ENCODE measurements at places on chromosomes 2 and 18.
A peak's percentile ranks its signal among the peaks of the same experiment; 100 is the strongest.

DNA sequence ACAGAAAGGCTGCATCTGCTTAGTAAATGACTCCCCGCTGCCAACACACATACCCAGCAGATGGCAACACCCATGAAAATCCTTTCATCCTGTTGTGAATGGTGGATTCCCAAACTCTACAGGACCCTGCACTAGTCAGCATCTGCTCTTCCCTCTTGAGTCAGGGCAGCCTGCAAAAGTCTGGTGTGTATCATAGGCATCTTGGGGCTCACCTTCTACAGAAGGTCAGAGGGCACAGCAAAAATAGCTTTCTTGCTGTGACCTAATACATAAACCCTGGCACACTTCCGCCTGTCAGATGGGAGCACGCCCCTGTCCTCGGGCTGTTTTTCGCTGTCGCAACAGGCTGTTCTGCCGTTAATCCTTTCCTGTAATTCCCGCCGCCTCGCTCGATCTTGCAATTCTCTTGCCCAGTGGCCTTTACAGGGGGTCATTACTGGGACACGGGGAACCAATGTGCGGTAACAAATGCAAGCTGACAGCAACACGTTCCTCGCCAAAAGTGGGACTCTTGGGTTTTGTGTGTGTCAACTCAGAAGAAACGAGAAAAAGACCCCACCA is 19.9 kb upstream of the SCYGR1 start:
- DNase-seq = no peak

DNA sequence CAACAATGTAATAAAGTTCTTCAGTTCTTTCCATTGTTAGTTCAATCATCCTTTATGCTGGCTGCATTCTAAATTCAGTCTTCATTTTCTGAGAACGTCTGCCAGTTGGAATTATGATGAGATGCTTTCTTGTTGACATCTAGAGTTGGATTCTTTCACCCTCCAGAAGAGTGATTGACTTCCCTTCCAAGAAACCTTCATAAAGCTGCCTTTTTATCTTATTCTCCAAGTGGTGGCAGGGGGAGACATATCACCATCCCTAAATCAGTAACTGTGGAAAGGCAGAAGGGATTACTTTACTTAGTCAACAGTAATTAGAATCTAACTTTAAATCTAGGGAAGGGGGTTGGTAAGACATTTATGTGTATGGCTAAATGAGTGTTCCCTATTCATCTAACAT is 86.8 kb upstream of the GULP1 start:
- no peak for DNase-seq

DNA sequence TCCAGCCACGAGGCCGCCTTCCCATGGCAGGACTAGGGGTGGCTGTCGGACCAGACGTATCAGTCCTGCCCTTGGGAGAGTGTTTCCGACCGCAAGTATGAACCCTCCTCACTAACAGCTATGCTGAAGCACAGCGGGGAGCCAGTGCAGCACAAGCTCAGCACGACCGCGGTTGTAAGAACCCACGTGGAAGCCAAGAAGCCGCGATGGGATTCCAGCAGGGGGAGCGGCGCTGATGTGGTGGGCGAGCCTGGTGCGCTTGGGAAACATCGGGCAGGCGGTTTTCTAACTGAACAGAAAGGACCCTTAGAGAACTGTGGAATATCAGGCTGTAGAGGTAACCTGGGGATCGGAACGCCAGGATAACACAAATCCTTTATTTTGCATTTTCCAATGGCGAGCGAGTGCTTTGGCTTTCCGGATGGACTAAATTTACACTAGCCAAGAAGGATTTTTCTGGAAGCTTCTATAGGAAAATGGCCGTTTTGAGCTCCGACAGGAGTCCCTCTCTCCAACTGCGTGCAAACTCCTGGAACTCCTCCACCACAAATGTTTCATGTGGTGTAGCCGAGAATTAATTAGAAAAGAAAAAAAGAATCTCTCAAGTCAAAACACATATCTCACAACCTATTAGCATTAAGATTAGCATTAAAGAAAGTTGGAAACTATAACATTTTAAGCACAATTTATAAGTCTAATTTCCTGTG is 132.0 kb upstream of the MYCN start:
- peak; percentile 60 for DNase-seq

DNA sequence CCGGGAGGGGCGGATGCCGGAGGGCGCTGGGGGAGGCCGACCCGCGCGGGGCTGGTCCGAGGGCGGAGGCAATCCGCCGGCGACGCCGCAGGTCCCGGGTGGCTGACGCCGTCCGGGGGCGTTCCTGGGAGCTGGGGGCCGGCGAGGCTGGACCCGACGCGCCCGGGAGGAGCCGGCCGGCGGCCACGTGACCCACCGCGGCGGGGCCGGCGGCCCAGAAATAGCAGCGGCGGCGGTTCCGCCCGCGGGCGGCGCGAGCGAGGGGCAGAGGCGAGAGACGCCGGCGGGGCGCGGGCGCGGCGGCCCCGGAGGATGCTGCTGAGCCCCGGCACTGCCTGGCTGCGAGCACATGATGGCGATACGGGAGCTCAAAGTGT is at the start of gene RAB31:
Gene RAB31 (plus strand): TSS at position 245 of the 377 bp plus-strand sequence. CDS start 105 bp downstream, at position 350.
- no peak for DNase-seq

GRCh38 chr2:47403609-47404193 is 745 bp downstream of the MSH2 start:
- DNase-seq = no peak

DNA sequence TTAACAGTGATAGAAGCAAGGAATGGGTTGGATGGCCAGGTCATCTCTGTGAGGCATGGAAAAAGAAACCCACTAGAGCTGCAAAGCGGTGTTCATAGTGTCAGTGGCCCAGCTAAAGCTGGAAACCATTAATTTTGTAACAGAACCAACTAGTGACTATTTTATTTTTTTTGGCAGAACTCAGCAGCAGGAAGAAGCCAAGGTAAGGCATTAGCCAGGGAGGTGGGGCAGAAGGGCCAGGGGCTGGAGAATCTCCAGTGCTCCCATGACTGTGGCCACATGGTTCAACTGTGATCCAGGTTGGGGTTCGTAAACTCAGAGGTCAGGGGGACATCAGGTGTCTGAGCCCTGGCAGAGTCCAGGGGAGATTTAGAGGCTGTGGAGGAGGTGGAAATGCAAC is 25.9 kb upstream of the YES1 start:
- DNase-seq = no peak

- no peak for DNase-seq
Observed at GRCh38 chr2:144343145-144343544, 176.8 kb downstream of the ZEB2 start.

- no peak for DNase-seq
Observed at GRCh38 chr2:27627963-27628766, 647 bp downstream of the CCDC121 start.

GRCh38 chr2:241157841-241158545 is 7.7 kb downstream of the PPP1R7 start:
- no peak for DNase-seq

DNA sequence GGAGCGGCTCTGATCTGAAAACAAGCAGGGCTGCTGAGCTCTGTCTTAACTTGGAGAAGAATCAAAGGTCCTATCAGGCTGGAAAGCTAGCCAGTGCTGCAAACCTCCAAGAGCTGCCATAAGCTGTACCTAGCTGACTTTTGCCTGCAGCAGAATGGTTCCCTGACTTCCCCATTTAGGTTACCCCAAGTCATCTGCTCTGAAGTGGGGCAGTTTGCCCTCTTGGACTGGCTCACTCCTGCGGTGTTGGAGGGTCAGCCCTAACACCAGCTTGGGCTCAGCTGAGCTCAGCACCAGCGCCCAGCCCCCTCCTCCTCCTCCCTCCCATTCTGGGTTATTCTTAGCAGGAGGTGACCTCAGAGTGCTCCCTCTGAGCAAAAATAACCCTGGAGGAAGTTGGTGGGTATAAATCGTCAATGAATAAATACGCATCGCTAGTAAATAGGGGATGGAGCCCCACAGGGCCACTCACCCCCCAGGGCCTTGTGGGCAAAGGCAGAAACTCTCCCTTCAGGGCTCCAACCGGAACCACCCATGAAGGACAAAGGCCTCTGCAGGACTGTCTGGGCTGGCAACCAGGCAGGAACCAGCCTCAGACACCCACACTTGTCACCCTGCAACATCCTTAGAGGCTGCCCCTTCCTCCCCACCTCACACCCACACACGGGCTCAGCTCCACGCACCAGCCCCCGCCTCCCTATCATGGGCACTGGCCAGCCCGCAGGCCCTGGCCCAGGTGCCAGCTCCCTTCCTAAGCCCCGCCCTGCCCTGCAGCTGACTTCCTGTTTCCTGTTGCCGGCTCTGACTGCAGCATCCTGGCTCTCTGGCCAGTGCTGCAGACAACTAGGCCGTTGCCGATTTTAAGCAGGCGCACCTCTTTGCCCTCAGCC is 46.9 kb downstream of the DNMT3A start:
- DNase-seq = peak; percentile 44

- no peak for DNase-seq
Observed at GRCh38 chr2:230422149-230422548, 6.1 kb downstream of the SP100 start.

- DNase-seq = no peak
Observed at GRCh38 chr2:126836761-126837679, 61.7 kb upstream of the TEX51 start.

DNA sequence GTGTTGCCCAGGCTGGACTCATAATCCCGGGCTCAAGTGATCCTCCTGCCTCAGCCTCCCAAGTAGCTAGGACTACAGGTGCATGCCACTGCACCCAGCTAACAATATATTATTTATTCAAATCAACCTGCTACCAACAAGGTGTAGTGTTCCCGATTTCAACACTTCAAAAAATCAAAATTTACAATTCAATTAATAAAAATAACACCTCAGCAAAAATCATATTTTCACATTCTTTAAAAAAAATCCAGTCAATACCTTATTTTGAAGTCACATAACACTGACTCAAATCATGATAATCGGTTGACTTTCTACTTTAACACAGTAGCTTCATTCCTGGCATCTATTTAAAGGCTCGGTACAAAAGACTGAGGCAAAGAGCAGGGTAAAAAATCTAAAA is 7.2 kb downstream of the GPR75 start:
- DNase-seq = no peak

- DNase-seq = no peak
Observed at GRCh38 chr2:144333143-144333555, 186.8 kb downstream of the ZEB2 start.

GRCh38 chr2:74597410-74597809 is 42.9 kb downstream of the DOK1 start:
- DNase-seq = no peak

DNA sequence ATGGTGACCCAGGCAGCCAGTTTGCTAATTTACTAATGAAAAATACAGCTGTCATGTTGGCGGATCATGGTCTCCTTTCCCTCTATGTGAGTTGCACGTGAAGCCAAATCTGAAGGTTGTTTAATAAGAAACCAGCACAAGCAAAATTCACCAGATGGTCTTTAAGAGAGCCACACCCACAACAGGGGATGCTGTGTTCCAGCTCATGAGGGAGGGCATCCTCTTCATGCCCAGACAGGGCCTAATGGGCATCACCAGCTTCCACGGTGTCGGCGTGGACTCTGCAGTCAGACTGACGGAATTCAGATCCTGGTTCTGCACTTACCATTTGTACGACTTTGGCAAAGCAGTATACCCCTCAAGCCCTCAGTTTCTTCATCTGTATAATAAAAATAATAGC is 39.9 kb downstream of the TMEM247 start:
- DNase-seq = no peak

- no peak for DNase-seq
Observed at GRCh38 chr2:34601561-34601960, 1002.5 kb upstream of the FAM98A start.

- DNase-seq = no peak
Observed at GRCh38 chr2:217484046-217484445, 518.7 kb downstream of the TNS1 start.

DNA sequence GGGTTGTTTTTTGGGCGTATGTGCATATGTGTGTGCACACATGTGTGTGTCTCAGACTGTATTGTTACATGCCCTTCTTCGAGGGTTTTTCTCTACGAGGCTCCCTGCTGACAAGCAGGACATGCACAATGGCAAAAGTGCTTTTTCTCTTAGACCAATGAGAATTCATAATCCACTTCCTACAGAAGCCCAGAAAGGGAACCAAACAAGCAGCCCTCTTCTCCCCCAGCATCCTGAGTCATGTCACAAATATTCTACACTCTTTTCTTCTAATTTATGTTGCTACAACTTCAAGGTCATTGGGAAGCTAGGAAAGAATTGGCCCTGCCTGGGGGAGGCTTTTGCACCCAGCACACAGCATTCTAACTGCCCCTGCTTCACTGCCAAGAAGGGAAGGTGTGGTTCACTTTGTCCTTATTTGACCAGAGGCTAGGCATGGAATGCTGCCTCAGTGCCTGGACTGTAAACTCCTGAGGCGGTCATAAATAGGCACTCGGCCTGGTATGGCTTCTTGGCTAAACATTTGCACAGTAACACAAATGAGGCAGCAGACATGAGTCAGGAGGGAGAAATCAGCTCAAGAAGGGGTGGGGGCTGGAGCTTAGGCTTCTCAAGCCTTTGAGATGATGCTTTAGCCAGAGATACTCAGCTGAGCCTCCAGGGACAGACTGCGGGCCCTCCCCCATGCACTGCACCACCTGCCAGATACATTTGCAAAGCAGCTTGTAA is 92.7 kb upstream of the KLF7 start:
- DNase-seq = no peak

GRCh38 chr18:48583573-48583972 is 44.7 kb downstream of the CTIF start:
- no peak for DNase-seq

DNA sequence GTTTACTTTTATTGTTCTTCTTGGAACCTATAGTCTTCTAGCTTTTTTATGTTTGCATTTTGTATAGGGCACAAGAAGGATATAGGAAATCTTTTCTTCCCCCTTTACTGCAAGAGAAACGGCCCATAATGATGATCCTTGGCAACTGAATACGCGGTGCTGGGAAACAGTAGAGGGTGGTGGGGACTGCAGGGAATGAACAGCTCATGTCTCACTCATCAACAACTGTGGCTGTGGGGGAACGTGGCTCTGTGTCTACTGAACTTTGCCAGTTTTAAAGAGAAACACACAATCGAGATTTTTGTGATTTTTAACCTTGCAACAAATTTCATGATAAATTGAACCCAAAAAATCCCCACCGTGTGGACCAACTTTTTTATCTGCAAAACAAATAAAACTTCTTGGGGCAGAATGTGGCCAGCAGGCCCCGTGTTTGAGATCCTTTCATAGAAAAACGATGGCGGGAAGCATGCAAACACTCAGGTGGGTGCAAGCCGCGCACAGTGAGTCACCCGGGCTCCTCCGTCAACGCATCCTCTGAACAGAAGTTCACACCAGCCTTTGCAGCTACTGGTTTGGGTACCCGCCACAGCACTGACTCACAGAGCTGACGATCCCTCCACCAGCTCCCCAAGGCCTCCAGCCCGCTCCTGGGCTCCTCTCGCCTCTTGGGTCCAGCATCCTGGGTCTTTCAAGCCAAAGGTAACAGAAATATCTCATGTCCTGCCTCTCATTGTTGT is 149.3 kb downstream of the COL6A3 start:
- no peak for DNase-seq

GRCh38 chr2:65919550-65920188 is 487.3 kb upstream of the SPRED2 start:
- DNase-seq = no peak

- DNase-seq = no peak
Observed at GRCh38 chr2:143697744-143698143, 568.5 kb downstream of the ARHGAP15 start.
